ENCODE measurements at places on chromosomes 1 and 21. TPM values are rescaled to one million over a fixed set of nuclear protein-coding genes. Genes with fewer than 3 reads are reported as not detected.

The TSPAN2 gene
- total RNA-seq, result not detected

The S100A9 gene
- total RNA-seq, result not detected

The TCEA3 gene
- total RNA-seq, result not detected

The LIPI gene
- total RNA-seq, result not detected

The PTTG1IP gene
- total RNA-seq, result 843 TPM
